ENCODE measurements at places on chromosomes 5 and 9.

GRCh38 chr9:14066032-14066431, 247.9 kb downstream of the NFIB start:
- no peak for DNase-seq

DNA sequence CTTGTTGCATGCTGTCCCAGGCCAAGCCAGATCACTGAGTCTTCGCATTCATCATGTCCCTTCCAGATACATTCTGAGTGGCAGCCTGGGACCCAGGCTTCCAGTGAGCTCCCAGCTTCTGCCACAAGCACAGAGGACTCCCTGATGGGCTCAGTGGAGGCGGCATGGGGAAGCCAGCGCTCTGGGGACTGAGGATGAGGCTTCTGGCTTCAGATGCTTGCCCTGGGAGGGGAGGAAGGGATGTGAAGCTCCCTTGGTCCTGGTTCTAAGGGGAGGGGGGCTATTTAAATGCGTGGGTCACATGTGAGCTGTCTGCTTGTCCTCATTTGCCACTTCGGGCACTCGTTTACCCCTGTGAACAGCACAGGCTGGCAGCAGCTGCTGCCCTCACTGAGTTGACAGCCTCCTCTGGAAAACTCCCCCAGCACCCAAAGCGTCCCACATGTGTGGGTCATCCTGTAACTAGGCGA, 174.0 kb downstream of the NR3C1 start:
- DNase-seq: peak; percentile 56

DNA sequence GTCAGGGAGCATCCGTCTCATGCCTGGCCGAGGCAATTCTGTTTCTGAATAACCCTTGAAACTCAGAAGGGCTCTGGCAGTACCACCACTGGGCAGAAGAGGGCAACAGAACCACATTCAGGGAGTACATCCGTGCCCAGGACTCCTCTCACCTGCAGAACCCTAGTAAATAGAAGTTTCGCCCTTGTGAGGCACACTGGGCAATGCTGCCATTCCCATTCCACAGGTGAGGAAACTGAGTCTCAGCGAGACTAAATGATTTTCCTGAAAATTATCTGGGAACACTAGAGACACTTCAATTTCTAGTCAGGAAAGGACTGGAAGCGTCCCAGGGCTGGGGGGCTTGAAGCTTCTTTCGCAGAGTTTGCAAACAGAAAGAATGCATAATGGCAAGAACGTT, 74.7 kb downstream of the FGF1 start:
- peak; percentile 85 for DNase-seq

DNA sequence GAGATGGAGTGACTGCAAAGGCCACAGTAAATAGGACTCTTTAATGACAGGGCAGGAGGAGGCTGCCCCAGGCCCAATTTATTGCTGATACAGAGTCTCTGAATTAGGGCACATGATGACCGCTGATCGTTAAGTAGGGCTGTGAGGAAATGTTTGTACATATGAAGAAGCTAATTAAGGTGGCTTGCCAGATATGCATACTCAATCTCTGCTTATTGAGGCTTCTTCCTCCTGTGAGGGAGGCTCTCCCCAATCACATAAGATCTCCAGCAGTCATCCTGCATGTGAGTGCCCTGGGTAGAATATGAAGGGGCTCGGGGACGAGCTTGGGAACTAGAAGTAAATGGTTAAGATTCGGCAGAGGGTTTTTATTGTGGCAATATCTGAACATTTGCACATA, 8.2 kb upstream of the CD180 start:
- DNase-seq: no peak

DNA sequence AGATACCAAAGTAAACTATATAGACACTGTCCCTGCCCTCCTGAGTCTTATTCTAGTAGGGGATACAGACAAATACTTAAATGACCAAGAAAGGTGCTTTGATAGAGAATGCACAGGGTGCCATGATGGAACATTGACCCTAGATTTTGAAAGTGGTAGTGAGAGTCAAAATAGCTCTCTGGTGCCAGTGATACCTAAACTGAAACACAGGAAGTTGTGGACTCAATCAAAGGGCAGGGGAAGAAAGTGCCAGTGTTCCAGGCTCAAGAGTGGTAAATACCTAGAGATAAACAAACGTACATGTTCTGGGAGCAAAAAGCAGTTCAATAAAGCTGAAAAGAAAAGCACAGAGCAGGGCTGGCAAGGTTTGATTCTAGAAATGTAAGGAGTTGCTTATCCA, 267.6 kb downstream of the ISL1 start:
- no peak for DNase-seq

- no peak for DNase-seq
Observed at GRCh38 chr9:7671847-7672246, 127.7 kb downstream of the DMAC1 start.

DNA sequence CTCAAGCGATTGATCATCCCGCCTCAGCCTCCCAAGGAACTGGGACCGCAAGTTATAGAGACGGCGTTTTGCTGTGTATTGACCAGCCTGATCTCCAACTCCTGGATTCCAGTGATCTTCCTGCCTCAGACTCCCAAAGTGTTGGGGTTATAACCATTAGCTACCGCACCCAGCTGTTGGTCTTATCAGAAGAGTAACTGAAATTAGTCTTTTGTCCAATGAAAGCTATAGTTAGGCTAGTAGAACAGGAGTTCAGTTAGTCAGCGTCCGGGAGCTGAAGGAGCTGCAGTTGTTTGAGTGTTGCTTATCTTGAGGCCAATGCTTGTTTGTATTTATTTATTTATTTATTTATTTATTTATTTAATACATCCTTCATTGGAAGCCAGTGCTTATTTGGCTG, 3.2 kb upstream of the MIGA2 start:
- DNase-seq: no peak

GRCh38 chr5:88890070-88890781, 7.2 kb upstream of the MEF2C start:
- DNase-seq: no peak

GRCh38 chr5:167785106-167785505, 506.3 kb upstream of the WWC1 start:
- no peak for DNase-seq

DNA sequence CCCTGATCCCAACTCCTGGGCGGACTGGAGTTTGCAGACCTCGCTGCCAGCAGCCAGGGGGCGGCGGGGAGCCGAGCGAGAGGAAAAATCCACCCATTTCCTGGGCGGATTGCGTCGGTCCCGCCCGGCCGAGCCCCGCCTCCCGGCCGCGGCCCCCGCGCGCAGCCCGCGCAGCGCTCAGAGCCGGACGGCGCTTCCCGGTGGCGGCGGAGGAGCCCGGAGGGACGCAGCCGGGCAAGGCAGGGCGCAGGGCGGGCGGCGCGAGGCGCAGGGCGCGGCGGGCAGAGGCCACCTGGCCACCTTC, at the start of gene OLFM1:
Gene OLFM1 (plus strand): TSS at position 180 of the 304 bp plus-strand sequence. CDS start 322 bp downstream, outside the sequence.
- peak; percentile 79 for DNase-seq

GRCh38 chr5:1764606-1764960, 35.1 kb downstream of the MRPL36 start:
- peak; percentile 1 for DNase-seq

DNA sequence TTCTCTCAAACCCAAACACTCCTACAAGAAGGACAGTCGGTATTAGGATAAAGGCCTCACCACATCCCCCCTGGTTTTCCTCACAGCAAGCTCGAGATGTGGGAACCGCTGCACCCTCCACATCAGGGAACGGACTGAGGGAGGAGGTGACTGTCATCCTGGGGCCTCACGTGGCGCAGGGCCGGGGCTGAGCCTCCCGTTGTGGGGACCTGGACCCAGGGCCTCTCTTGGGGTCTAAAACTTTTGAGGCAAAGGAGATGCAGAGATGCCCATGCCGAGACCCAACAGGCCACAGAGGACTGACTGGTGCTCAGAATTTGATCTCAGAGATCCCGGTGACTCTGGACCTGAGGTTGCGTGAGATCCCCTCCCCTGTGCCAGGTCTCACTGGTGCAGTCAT, 72.7 kb downstream of the MRPL36 start:
- no peak for DNase-seq

GRCh38 chr5:126188804-126189203, 234.4 kb upstream of the GRAMD2B start:
- DNase-seq: no peak

GRCh38 chr9:11199335-11199734, 586.5 kb upstream of the PTPRD start:
- DNase-seq: no peak

DNA sequence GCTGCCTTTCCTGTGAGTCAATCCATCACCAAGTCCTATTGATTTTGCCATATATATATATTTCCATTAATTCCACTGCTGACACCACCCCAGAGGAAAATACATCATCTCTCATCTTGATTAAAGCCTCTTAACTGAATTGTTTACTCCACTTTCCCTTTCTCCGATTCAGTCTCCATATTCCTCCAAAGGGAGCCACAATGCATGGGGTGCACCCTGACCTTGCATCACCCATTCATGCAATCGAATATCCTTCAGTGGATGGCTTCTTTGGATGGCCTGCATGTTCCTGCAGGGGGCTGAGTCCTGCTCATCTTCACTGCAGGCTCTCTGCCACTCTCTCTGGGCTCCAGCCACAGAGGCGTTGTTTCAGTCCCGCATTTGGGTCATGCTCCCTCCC, 231.0 kb downstream of the SNX18 start:
- no peak for DNase-seq

DNA sequence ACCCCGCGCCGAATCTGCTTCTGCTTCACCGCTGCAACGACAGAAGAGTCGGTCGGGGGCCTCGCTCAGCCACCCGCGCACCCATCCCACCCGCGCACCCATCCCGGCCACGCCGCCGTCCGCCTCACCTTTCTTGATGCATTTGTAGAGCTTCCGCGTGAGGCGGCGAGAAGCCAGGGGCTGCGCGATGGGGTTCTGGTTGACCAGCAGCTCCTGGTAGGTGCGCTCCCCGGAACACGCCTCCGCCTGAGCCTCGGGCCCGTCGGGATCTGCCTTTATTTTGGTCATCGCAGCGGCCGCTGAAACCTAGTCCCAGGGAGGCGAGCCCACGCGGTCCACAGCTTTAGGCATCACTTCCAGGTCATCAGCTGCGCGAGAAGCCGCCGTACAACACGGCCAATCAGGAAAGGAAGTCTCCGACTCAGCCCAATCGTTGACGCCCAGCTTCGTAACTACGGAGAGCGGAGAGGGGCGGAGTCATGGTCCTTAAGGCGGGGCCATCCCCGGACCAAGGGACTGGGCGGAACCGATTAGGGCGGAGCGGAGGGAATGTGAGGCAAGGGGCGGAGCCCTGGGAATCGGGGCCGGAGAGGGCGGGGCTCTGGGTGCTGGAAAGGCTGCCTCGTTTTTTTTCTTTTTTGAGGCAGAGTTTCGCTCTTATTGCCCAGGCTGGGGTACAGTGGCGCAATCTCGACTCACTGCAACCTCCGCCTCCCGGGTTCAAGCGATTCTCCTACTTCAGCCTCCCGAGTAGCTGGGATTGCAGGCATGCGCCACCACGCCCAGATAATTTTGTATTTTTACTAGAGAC, at the start of gene NHP2:
Gene NHP2 (minus strand): TSS at position 356 of the 811 bp plus-strand sequence. CDS start 68 bp downstream, at position 288.
- DNase-seq: peak; percentile 99

- no peak for DNase-seq
Observed at GRCh38 chr5:148248894-148249293, 10.6 kb downstream of the MARCOL start.

GRCh38 chr9:21605489-21605931, 123.4 kb upstream of the IFNE start:
- DNase-seq: no peak

DNA sequence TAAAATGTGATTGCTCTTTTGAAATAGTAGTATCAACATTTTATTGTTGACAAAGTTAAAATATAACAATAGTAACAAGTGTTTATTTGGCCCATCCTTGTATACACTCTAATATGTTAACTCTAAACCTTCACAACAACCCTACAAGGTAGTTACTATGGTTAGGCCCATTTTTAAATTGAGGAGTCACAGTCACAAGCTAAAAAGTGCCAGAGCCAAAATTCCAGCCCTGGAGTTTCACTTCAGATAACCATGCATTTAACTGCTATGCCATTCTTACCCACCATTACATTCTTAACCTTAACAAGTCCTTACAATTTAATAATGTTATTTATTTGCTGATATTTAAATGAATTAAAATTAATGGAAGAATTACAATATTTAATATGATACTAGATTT, 91.2 kb downstream of the CWC27 start:
- DNase-seq: no peak

- DNase-seq: no peak
Observed at GRCh38 chr5:27257696-27258095, 219.3 kb upstream of the CDH9 start.

- no peak for DNase-seq
Observed at GRCh38 chr5:108508979-108509378, 127.1 kb upstream of the FBXL17 start.

DNA sequence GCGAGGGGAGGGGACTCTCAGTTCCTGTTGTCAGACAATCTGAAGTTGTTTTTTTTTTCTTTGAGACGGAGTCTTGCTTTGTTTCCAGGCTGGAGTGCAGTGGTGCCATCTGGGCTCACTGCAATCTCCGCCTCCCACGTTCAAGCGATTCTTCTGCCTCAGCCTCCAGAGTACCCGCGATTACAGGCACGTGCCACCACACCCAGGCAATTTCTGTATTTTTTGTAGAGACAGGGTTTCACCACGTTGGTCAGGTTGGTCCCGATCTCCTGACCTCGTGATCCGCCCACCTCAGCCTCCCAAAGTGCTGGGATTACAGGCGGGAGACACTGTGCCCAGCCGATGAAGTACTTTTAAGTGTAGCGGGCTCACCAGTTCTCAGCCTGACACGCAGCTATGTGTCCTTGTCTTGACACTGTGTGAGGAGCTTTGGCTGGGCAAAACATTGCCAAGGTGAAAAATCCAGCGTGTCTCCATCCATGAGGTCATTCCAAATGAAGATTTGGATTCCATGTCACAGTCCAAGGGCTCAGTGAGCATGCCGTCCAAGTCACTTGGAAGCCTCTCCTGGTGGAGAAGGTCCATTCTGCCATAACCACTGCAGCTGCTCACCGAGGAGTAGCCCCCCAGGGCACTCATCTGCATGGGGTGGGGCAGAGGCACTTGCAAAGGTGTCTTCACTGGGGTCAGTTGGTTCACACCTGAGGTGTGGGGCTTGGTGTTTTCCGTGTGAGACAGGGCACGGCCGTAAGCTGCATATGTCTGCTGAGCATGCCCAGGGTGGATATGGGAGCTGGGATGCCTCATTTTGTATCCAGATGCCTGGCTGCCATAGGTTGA, 32.0 kb downstream of the OR2V1 start:
- DNase-seq: peak; percentile 30

- no peak for DNase-seq
Observed at GRCh38 chr5:113450929-113451328, 16.1 kb upstream of the TSSK1B start.

DNA sequence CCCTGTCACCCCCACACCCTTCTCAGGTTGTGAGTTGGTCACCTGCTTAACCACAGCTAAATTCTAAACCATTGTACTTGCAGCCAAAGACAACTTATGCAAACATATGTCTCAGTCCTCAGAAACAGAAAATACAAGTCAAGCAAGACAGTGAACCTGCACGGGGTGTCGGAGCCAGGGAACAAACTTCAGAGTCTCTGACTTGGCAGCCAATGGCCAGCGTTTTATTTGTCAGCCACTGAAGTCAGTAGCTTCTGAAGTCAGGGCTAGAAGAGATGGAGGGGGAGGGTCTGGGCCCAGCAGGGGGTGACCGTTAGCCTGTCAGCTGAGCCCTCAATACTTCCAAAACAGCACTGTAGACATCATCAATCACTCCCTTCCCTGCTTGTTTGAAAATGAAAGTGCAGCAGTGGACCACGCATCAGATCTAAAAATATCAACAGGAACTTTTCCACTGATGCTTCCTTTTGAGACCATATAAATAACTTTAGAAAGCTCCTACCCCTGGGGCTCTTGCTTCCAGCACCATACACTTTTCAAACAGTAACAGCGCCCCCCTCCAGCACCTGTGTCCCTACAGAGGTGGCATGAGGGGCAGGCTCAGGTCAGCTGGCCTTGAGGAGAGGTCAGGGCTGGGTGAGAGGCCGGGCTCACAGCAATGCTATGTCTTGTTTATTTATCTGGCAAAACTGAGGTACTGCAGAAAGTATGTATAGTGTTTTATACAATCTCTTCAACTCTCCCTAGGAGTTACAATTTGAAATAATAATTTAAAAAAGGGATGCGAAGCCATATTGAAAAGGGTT, 142.5 kb downstream of the ACER2 start:
- no peak for DNase-seq
